Upper lobe of right lung (tissue), 1 donor: ENCODE measurements at places on chromosomes 7 and 10. TPM values are rescaled to one million over a fixed set of nuclear protein-coding genes. Genes with fewer than 3 reads are reported as not detected.

GRCh38 chr10:24683554-24683953 lies 40.1 kb downstream of the ARHGAP21 start:
- no peak overlapping the region for H3K4me3 ChIP-seq
- peaks cover 19% of the 10 kb centered on the region for H3K4me1 ChIP-seq
- H3K27me3 ChIP-seq = no peaks in the 10 kb centered on the region
- H3K27ac ChIP-seq = no peak overlapping the region
- no peak for DNase-seq

GRCh38 chr7:79652619-79653018 lies 199.2 kb upstream of the MAGI2 start:
- H3K27ac ChIP-seq = no peak overlapping the region
- no peak overlapping the region for H3K4me3 ChIP-seq
- H3K4me1 ChIP-seq = no peaks in the 10 kb centered on the region
- H3K36me3 ChIP-seq = no peaks in the 10 kb centered on the region
- DNase-seq = no peak

DNA sequence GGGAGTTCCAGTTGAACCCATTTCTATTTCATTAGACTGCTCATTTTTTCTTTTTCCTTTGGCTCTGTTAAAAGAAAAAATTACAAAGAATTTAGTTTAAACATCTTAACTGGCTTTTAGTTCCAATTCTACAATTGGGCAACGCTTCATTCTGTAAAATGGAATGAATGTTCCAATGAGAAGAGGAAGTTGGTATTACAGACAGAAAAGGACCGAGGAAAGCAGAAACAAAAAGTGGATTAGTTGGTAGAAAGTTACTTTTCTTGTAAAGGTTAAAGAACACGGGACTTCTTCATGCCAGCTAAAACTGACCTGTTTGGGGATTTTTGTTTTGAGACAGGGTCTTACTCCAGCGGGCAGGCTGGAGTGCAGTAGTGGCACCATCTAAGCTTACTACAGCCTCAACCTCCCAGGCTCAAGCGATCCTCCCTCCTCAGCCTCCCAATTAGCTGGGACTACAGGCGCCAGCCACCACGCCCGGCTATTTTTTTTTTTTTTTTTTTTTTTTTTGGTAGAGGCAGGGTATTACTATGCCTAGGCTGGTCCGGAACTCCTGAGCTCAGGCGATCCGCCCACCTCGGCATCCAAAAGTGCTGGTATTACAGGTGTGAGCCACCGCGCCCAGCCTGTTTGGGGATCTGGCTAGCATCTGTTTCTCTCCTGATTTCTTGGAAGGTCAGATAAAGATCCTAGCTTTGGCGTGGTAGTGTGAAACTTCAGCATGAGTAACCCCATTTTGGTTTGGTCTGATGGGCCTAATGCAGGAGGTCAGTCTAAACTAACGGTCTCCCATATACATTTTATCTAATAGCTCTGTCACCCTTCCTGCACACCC lies 1.3 kb upstream of the VDAC2 start:
- peaks cover 32% of the 10 kb centered on the region for H3K4me1 ChIP-seq
- no peaks in the 10 kb centered on the region for H3K27me3 ChIP-seq
- peak overlapping the region; percentile 98 for H3K4me3 ChIP-seq

Gene RBM20
- 0.41 TPM for total RNA-seq

Gene EPO
- not detected for total RNA-seq
